Stimulated activated CD8-positive, alpha-beta memory T cell treated with anti-CD3 and anti-CD28 coated beads, Interleukin-7, amount 100 ng/mL, for 1 hour (primary cell): ENCODE measurements at places on chromosomes 5 and 9.

- no peak for DNase-seq
These were observed 1.3 kb downstream of the MOB3B start for GRCh38 chr9:27528076-27528885.

GRCh38 chr9:3475300-3476020 is 50.3 kb downstream of the RFX3 start:
- no peak for DNase-seq

DNA sequence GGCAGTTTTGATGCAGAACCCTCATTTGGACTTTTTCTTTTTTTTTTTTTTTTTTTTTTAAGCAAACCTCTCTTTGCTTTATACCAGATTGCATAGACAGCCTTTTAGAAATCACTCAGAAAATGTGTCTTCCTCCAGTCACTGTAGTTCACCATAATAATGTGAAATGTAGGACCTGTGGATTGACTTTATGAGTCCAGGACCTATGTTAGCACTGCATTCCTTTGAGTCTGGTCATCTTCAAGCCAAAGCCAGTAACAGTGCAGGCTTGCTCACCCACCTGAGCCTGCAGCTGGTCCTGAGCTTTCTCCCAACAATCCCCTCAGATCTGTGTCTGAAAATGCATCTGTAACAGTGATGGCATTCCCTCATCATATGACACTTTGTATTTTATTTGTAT is 110.7 kb upstream of the NFIL3 start:
- DNase-seq = no peak

DNA sequence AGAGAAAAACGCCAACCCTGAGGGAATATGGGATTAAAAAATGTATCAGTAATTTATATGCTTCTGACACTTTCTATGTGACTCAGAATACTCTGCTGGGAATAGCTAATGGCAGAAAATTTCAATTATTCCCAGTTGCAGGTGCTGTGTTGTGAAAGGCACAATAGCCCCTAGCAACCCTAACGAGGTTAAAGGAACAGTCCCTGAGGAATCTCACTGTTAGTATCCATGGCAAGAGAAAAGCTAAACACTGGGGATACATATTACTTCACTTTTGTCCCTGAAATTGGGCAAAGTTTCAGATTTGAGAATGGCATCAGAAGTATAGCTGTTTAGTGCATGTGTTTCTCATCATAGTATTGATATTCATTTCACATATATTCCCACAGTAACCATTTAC is 555.0 kb downstream of the RAB3C start:
- no peak for DNase-seq

DNA sequence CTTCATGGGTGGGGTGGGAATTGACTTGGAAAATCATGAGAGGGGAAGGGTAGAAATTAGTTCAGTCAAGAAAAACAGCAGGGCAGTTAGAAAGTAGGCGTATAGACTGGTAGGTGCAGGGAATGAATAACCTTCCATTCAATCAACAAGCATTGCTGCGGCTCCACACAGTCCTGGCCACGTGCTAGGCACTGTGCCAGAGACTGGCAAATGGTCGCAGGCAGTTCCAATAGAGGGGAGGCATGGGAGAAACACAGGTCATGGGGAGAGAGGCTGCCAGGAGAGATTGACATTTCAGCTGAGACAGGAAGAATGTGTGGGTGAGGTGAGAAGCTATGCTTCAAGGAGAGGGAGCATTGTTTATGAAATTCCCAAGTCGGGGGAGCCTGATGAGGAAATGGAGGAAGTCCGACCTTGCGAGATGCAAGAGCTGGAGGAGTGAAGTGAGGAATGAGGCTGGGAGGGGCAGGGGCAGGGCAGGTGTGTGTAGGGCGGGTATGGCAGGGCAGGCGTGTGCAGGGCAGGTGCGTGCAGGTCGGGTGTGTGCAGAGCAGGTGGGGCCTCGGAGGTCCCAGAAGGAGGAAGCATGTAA is 54.4 kb upstream of the PPARGC1B start:
- DNase-seq = no peak

GRCh38 chr5:9499498-9499876 is 46.4 kb downstream of the SEMA5A start:
- DNase-seq = no peak

- DNase-seq = no peak
These were observed at the start of gene PRUNE2 for GRCh38 chr9:76905791-76906646. Gene PRUNE2 (minus strand): TSS chr9:76906114. CDS start chr9:76905963, 151 bp downstream.

- no peak for DNase-seq
These were observed 46.2 kb downstream of the LIX1 start for GRCh38 chr5:97096191-97096590.

- no peak for DNase-seq
These were observed 66.9 kb downstream of the RFX3 start for GRCh38 chr9:3458806-3459475.

GRCh38 chr5:28505121-28505520 is 1466.7 kb upstream of the CDH9 start:
- DNase-seq = no peak

GRCh38 chr5:175861337-175862130 is 9.8 kb upstream of the CPLX2 start:
- DNase-seq = no peak

DNA sequence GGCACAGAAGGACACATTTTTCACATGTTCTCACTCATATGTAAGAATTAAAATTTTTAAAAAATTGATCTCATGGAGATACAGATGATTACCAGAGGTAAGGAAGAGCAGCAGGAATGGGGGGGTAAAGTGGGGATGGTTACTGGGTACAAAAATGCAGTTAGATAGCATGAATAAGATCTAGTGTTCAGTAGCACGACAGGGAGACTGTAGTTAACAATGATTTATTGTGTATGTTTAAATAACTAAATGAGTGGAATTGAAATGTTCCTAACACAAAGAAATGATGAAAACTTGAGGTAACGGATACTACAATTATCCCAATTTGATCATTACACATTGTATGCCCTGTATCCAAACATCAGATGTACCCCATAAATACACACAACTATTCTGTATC is 15.2 kb upstream of the TGFBI start:
- DNase-seq = no peak

DNA sequence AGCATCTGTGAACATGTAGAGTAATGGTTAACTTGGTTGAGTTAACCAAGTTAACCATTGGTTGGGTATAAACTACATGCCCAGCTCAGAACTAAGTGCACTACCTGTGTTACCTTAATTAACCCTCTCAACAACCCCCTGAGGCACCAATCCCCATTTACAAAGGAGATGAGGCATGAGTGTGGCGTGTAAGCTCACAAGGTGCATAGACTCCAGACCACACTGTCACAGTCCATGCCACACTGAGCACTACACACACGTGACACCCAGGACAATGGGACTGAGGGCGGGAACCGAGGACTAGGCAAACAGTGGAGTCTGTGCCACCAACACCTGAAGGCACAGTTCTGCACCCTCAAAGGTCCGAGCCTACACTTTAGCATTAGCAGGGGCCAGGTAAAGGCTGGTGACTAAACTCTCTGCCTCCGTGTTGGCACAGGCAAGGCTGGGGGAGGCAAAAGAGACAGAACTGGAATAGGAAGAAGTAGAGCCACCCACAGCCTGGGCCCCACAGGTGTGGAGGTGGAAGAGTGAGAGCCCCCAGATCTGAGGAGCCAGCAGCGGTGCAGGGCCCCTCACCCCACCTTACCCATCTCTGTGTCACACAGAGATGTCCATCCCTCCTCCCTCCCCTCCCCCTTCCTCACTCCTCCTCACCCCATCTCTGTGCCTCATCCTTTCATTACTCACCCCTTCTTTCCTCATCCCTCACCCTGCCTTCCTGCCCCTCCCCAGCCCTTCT is 2.2 kb upstream of the DNAJB5 start:
- DNase-seq = no peak

DNA sequence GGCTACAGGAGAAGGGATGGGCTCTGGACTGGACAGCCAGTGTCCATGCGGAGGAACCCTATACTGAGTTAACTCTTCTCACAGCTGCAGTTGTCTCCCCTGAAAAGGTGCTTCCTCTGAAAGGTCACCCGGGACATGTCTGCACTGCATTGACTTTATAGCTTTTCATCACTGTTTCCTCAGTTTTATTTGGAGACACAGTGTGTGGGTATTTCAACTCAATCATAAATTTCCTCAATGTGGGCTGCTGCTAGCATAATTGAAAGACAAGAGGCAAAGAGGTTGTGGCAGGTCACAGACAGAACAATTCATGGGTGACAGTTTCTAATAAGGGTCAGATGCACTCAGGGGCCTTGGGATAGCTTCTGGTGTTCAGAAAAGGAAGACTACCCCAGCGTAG is 336.8 kb downstream of the KDM4C start:
- no peak for DNase-seq

DNA sequence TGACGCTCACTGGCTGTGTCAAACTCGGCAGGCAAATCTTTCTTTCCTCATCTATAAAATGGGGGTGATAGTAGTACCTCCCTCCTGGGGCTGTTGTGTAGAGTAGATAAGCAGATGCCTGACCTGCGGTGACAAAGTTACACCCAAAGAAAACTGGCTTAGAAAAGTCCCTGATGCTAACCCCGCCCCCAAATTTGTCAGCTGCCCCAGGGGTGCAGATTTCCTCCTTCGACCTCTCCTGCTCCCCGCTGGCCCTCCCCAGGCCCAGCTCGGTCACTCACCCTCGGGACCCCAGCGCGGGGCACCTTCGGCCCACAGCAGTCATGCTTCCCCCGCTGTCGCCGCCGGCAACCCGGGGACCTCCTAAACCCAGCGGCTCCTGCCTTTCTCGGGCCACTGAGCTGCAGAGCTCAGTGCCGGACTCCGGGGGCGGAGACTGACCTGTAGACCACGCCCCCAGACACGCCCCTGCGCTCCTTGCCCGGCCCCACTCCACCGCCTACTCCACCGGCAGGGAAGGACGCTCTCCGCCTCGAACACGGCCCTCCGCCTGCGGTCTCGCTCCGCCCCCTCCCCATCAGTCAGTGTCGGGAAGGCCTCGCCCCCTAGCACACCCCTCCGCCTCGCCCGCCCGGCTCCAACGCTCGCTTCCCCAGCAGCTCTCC is 7.4 kb downstream of the SH2D3C start:
- peak; percentile 84 for DNase-seq

DNA sequence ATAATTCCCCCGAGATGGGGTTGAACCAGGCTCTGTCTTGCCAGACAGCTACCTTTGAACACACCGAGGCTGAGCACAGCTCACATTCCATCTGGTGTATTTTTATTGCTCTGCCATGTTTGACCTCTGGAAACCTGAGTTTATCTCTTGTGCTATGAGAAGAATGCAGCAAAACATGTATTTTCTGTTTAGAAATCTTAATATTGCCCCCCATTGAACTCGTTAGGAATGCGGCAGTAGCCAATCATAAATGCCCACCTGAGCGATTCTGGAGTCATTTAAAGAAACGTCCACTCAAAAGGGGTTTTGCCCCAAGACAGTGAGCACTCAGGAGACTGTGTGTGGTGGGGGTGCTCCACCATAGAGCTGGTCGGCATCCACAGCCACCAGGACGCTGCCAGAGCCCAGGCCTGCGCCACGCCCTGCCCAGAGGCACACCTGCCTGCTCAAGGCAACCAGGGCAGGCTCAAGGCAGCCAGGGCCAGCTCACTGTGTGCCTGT is 26.9 kb downstream of the FGD3 start:
- DNase-seq = no peak

DNA sequence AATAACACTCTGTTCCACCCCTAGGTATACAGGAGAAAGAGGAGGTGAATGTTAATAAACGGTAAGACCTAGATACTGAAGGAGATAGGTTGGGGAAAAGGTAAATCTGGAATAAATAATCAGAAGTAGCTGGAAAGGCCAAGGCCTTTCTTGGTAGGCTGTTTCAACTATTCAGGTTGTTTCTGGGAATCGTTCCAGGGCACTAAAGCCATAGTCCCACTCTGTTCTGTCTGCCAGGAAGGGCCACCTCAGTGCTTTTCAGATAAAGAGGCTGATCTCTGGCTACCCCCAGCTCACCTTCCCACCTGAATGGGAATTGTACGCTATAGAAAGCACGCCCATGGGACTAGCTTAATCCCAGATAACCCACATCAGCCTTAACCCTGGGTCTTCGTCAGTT is 32.9 kb downstream of the DCAF12 start:
- DNase-seq = no peak
